ENCODE measurements at places on chromosomes 5 and 9.

DNA sequence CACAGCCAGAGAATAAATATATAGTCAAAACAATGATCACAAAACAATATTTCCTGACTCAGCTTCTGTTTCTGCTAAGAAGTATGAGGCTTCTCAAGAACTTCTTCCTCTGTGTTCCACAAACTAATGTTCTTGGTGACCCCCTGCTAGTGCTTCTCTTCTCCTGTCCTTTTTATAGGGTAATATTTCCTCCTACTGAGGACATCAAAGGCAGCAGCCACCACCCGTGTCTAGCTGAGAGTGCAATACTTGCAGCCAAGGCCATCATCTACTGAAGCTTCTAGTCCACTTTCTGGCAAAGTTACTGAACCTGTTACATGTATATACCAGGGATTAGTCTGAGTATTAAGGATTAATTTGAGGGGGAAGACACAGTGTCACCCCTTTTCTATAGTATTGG lies 83.7 kb upstream of the SLC12A2 start:
- DNase-seq: no peak

GRCh38 chr9:88418025-88418424 lies 29.8 kb downstream of the SPIN1 start:
- no peak for DNase-seq

DNA sequence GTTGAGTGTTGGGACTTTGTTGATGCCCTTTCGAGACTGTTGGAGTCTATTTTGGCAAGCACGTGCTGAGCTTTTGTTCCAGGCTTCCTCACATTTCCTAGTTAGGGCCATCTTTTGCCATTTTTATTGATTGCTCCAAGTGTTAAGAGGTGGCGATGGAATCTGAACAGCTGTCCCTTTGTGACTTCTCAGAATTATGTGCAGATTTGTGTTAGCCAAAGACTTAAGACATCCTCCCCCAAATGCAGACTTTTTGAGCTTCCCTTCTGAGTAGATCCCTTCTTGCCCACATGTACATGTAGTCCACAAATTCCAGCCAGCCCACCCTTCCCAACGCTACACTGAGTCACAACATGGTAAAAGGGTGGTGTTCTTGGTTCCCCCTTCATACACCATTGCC lies 59.2 kb downstream of the SPIN1 start:
- DNase-seq: no peak

DNA sequence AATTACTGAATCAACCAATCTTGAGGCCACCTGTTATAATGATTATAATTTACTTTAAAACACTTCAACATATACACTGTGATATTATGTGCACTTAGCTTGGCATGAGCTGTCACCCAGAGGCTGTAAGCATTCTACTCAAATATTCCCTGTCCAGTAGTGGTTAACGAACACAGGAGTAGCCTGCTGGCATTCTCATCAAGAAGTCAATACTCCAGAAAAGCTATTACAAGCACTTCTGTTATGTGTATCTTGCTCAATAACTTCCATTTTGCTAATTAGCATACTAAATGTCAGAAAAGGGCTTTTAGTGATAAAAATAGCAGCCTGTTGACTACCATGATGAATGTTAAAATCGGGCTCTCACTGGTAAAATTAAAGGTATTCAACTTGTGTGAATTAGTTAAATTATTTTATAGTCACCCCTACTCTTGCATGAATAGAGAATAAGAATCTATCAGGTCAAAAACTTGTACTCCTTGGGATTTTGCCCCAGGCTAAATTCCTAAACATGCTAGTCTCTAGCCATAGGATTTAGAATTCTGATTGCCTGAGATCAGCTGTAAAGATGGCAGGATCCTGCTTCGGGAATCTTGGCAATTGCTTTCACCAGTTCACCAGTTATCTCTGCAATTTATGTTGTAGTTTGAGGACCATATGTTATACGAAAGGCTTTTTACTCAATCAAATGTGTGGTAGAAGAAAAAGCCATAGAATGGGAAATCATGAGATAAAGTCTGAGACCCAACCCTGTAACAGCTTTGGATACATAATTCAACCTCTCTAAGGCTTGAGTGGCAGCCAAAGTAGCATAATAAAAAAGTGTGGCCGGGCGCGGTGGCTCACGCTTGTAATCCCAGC lies 43.4 kb upstream of the PAM start:
- no peak for DNase-seq

DNA sequence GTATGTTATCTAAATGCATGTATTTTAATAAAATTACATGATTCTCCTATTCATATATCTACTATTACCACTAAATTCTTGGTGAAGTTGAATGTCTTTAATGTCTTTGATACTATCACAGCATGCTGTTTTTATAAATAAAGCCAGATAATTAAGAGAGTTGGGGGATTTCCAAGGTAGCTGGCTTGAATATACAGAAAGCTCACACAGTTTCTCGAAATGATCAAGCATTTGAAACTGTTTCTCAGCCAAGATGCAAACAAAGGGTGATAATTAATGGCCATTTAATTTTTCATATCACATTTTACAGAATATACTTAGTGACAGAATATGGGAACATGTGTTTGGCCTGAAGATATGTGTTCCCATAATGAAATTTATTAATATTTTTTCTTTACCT lies 145.6 kb upstream of the CDH12 start:
- no peak for DNase-seq
